Mucosa of descending colon (tissue), 3 donors: ENCODE measurements at places on chromosomes 11 and 22. TPM values are rescaled to one million over a fixed set of nuclear protein-coding genes. Genes with fewer than 3 reads are reported as not detected.

PRAME gene
- total RNA-seq, result not detected

ART5 gene
- total RNA-seq, result not detected

PHOX2A gene
- 0.60 TPM for total RNA-seq

INPP5J gene
- 24.1 TPM for total RNA-seq

GLYATL1 gene
- total RNA-seq, result not detected

PKDREJ gene
- 0.36 TPM for total RNA-seq

APOA1 gene
- 0.31 TPM for total RNA-seq

KIRREL3 gene
- total RNA-seq, result 2.4 TPM

LMNTD2 gene
- total RNA-seq, result 10.7 TPM

BUD13 gene
- 15.6 TPM for total RNA-seq

PRRG4 gene
- 18.9 TPM for total RNA-seq

BEST1 gene
- total RNA-seq, result 0.41 TPM

KCNJ1 gene
- not detected for total RNA-seq

MMP10 gene
- not detected for total RNA-seq

PAMR1 gene
- 2.3 TPM for total RNA-seq

ABCG4 gene
- not detected for total RNA-seq

KCNJ4 gene
- total RNA-seq, result not detected

CYB5R2 gene
- 7.0 TPM for total RNA-seq

PHF21B gene
- total RNA-seq, result not detected

HOATZ gene
- not detected for total RNA-seq

OR9G1 gene
- total RNA-seq, result not detected

SLC43A3 gene
- 16.9 TPM for total RNA-seq

NRGN gene
- 1.7 TPM for total RNA-seq

OR51T1 gene
- total RNA-seq, result not detected

FXYD6 gene
- 246 TPM for total RNA-seq

NXPE4 gene
- total RNA-seq, result 183 TPM

CHST1 gene
- 1.4 TPM for total RNA-seq

NRXN2 gene
- 42.0 TPM for total RNA-seq

CYP2D6 gene
- 4.7 TPM for total RNA-seq

FREY1 gene
- total RNA-seq, result 0.81 TPM

WBP2NL gene
- total RNA-seq, result 3.7 TPM

OR2D2 gene
- total RNA-seq, result 0.28 TPM

PARVG gene
- total RNA-seq, result 5.8 TPM

NAA40 gene
- 23.4 TPM for total RNA-seq

MEI1 gene
- total RNA-seq, result 1.4 TPM

LIF gene
- total RNA-seq, result 9.1 TPM
